ENCODE measurements at places on chromosomes 12 and 14.
A peak's percentile ranks its signal among the peaks of the same experiment; 100 is the strongest.

DNA sequence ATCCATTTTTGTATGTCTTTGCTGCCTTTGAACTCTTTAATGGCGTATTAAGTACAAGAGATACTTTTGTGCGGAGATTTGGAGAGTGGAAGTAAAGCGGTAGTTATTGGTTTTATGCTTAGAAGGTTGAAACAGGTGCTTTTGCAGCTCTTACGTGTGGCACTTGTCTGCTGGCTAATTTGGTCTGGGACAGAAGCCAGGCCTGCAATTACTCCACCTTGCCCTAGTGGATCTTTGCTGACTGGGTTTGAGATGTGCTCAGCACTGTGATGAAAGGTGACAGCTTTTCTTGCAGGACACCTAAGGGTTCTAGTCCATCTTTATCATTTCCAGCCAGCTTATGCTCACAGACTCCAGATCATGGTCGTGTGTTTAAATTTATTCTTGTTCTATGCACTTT lies 252.5 kb downstream of the RPL10L start:
- DNase-seq = no peak

- DNase-seq = no peak
These were observed 24.8 kb downstream of the ATF7 start for GRCh38 chr12:53601296-53601847.

DNA sequence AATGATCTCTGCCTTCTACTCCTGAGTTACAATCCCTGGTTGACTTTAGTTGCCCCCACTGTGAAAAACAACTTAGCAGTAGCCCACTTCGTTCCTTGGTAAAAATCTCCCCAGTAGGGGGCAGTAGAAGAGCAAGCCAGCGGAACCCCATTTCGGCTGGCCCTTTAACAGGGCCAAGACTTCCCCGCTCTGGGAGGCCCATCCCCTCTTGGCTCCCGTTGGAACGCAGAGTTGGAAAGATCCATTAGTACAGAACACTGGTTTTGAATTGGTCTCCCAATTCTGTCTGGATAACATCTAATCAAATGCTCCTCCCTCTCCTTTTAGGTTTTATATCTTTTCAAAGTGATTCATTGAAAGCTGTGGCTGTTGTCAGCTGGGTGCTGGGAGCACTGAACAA lies 1133.3 kb downstream of the BCL11B start:
- DNase-seq = peak; percentile 87

DNA sequence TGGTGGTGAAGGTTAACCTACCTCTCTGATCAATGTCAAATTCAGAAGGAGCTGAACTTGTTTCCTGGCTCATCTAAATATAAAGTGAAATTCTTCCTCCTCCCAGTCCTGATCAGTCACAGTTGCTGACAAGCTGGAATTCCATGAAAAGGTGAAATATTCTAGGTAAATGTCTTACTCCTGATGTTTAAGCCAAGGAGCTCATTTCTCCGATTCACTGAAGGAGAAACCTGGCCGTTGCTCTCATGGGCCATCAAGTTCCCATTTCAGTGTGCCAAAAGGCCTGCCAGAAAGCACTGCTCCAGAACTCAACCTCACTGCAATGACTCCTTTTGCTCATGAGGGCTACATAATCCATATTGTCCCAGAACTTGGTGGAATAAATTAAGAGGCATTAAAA lies 707.5 kb downstream of the GALC start:
- DNase-seq = no peak

DNA sequence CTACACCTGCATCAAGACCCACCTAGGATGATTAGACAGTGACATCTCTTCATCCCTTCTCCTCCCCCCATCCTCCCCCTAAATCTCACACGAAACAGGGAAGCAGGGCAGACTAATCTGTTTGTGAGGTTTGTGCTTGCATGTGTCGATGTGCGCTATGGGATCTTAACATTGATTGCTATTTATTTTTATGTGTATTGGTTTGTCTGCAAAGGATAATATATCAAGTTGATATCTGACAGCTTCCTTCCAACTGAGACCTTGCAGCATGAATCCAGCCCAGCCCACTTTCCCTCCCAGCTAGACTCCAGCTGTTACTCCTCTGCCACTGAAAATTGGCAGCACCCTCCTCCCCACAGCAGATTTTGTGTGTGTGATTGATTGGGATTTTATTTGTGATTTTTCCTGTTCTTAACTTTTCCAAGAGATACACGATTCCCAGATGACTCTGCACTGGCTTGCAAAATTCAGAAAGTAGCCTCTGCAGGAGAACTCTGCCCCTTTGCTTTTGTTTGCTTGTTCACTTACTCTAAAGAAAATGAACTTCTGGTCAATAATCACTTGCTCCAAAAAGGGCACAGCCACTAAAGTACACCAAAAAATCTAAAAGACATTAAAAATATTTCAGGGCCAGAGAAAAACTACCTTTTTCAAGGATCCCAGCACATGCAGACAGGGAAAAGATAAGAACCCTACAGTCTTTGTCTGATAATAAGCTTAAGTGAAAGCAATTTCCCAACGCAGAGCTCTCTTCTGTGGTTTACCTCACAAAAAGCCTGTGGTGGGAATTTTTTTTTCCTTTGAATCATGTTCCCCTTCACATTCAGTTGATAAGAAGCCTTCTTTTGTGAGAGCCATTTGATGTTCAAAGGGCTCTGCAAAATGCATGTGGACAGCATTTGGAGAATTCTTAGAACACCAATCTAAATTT lies 222.1 kb downstream of the RPS29 start:
- DNase-seq = no peak

DNA sequence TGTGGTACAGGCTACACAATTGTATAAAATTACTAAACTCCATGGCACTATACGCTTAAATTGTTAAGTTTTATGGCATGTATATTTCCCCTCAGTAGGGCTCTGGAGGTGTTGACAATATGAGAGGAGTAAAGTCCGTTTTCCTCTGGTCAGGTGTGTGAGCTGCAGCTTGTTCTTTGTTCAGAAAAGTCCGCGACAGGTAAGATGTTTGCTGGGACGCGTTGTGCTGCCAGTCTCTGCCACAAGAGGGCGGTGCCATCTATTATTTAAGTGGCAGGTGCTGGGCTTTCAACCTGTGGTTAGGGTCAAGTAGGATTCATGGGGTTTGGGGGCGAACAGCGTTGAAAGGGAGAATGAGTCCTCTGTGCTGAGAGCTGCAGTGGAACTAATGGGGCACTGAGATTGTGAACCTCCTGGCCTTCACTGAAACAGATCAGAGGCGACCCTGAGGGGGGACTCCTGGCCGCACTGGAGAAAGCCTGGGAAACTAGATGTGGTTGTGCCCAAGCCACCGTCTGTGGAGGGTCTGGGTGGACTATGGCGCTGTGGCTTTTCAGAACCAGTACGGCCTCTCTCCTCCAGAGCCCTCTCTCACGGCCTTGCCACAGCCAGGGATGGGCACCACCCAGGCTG lies 179.0 kb downstream of the SLC15A4 start:
- peak; percentile 20 for DNase-seq

GRCh38 chr12:111086947-111087700 lies 166.7 kb upstream of the MYL2 start:
- DNase-seq = no peak

- DNase-seq = no peak
These were observed 1.4 kb upstream of the APOBEC1 start for GRCh38 chr12:7667125-7667524.

- DNase-seq = peak; percentile 48
These were observed 123.2 kb upstream of the MAX start for GRCh38 chr14:65225299-65226159.

GRCh38 chr14:51846631-51847488 lies 13.6 kb upstream of the GNG2 start:
- peak; percentile 97 for DNase-seq

GRCh38 chr14:76080025-76080424 lies 71.7 kb upstream of the GPATCH2L start:
- no peak for DNase-seq

GRCh38 chr12:46360908-46361666 lies 11.5 kb downstream of the SLC38A2 start:
- DNase-seq = no peak

- no peak for DNase-seq
These were observed 55.3 kb upstream of the KCNH5 start for GRCh38 chr14:63100552-63100951.

DNA sequence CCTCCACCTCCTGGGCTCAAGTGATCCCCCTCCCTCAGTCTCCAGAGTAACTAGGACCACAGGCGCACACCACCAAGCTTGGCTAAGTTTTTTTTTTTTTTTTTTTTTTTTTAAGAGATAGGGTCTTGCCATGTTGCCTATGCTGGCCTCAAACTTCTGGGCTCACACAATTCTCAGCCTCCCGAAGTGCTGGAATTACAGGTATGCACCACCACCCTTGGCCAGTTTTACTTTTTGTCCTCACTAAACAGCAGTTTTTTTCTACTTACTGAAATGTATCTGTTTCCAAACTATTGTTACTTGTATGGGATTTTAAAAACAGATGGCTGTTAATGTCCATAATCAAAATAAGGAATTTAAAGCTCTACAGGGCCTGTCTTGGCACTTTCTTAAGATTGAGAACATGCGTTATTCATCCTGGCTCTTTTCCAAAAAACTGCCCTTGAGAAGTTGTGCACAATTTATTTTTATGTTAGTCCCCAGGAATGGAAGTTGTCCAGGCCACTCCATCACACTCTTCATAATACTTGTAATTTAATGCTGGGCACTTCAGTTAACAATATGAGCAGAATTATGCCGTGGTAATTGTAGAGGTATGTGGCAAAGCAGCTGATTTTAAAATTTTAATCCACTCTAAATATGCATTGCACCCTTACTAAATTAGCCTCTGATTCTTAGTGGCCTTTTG lies 51.9 kb upstream of the REP15 start:
- DNase-seq = no peak

GRCh38 chr12:99926511-99927169 lies 58.1 kb downstream of the ANKS1B start:
- DNase-seq = no peak

DNA sequence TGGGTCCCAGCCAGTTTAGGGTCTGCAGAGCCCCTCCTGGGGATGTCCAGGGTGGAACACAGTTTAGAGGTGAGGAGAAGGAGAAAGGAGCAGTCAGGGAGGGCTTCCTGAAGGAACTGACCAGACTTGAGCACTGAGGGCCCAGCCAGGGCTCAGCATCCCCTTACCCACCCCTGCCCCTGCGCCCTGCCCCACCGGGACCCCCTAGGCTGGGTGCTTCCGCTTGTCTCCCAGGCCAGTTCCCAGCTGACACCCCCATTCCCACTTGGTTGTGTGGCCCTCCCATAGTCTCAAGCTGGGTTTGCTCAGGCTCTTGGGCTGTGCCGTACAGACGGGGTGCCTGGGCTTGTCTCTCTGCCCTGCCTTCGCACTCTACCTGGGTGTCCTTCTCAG lies 26.3 kb upstream of the KIF26A start:
- no peak for DNase-seq

DNA sequence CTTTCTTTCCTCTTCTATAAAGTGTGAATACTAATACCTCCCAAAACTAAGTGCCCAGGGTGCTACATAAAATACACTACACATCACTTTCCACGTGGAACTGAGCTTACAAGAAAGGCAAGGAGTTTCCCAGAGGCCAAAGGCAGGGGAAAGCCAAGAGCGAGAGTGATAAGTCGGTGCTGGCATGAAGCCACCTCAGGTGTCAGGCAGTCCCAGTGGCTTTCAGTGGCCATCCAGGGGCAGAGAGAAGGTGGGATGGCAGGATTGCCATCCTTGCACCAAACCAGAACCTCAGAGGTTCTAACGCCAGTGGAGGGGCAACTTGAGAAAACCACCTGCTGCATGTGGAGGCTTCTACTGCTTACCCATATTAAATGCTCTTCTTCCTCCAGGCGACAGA lies 79.7 kb upstream of the DIO3 start:
- no peak for DNase-seq

DNA sequence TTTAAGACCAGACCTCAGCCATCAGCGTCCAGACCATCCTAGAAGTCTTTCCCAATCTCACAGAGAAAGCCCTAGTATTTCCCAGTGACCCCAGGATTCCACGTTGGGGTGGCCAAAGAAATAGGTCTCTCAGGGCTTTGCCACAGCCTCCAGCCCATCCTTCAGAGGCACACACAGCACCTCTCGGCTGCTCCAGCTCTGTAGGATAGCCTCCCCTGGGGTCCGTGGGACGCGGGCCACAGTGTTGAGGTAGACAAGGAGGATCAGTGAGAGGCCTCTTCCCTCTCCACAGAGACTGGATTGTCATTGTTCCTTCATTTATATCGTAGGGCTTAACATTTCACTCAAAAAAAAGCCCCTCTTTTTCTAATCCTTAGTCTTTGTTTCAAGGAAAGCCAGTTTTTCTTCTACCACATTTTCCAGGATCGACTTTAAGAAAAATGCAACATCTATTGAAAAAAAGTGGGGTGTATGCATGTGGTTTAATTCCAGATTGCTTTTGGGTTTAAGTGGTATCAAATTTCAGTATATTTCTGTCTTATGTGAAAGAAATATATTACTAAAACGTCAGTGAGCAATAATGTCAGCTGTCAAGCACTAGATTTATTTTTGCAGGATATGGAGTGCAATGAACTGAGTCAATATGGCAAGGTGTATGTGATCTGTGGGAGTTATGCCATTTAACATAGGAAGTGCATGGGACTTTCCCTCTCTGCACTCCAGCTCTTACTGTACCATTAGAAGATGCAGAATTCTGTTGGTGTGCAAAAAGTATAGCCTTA lies 187.5 kb downstream of the MSRB3 start:
- DNase-seq = no peak

- peak; percentile 67 for DNase-seq
These were observed 23.8 kb downstream of the VPS37B start for GRCh38 chr12:122871851-122872780.

DNA sequence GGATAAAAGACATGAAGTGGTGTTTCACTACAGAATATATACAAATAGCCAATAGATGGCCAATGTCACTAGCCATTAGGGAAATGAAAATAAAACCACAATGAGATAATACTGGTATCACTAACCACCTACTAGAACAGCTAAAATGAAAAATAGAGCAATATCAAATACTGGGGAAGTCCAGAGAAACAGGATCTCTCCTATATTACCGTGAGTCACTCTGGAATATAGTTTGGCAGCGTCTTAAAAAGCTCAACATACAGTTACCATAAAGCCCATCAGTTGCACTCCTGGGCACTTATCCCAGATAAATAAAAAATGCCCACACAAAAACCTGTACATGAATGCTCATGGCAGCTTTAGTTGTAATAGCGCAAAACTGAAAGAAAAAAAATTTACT lies 101.7 kb downstream of the TMTC1 start:
- no peak for DNase-seq

GRCh38 chr12:18068355-18068754 lies 21.6 kb downstream of the RERGL start:
- no peak for DNase-seq

DNA sequence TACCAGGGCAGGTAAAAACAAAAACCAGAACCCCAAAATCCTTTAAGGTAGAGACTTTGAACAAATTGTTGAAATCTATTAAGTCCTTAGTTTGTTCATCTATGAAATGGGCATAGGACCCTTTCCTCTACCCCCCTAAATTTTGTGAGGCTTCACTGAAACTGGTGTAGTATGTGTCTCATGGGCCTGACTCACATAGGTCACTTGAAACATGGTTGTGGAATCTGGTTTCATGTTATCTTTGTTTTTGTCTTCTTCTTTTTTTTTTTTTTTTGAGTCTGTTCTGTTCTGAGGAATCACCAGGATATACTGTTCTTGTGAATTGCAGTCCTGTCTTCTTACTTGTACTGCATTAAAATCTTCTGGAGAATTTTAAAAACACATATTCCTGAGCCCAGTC lies 202.2 kb downstream of the KTN1 start:
- no peak for DNase-seq

GRCh38 chr12:107088912-107089311 lies 4.4 kb downstream of the CRY1 start:
- DNase-seq = no peak
